Right kidney (tissue), 9 donors: ENCODE measurements at places on chromosomes 5 and 9.
A peak's percentile ranks its signal among the peaks of the same experiment; 100 is the strongest.

DNA sequence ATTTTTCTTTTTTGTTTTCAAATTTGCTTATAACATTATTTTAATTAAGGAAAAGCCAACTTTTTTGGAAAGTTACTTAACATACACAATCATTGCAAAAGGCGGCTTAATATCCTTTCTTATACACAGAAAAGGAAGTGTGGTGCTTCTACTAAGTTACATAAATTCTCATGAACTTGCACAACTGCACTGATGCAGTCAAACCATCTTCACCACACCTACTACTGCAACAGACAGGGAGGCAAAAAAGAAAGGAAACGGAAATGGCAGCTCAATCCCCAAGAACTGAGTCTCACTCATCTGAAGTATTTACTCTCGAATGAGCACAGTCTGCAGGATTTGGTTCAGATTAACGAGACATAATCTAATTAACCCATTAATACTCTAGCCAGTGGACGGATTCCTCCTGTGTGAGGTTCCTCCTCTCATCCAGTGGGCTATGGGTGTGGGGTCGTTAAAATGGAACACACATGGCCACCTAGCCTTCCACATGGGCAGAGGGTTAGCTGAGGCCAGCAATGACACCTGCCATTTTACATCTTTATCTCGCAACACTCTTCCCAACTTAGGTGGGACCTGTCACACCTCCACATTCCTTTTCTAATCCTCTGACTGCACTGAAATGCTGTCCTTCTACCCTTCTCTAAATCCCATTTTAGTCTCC lies 30.0 kb downstream of the GOLM1 start:
- DNase-seq: no peak

DNA sequence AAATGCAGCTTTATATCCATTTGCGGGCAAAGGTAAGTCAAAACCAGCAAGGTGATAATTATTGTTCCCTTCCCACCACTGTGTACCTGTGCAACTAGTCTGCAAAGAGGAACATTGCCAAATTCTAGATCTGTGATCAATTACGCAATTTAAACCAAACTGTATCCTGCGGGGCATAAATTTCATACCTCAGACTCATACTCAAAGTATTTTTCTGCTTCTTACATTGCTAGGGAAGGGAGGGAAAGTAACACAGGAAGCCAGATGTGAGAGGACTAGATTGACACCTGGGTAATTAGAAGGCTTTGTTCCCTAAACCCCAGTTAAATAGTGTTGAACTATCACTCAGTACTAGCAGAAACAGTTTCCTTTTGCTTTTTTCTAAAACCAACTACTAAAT lies 240.2 kb upstream of the ZNF608 start:
- no peak for DNase-seq

DNA sequence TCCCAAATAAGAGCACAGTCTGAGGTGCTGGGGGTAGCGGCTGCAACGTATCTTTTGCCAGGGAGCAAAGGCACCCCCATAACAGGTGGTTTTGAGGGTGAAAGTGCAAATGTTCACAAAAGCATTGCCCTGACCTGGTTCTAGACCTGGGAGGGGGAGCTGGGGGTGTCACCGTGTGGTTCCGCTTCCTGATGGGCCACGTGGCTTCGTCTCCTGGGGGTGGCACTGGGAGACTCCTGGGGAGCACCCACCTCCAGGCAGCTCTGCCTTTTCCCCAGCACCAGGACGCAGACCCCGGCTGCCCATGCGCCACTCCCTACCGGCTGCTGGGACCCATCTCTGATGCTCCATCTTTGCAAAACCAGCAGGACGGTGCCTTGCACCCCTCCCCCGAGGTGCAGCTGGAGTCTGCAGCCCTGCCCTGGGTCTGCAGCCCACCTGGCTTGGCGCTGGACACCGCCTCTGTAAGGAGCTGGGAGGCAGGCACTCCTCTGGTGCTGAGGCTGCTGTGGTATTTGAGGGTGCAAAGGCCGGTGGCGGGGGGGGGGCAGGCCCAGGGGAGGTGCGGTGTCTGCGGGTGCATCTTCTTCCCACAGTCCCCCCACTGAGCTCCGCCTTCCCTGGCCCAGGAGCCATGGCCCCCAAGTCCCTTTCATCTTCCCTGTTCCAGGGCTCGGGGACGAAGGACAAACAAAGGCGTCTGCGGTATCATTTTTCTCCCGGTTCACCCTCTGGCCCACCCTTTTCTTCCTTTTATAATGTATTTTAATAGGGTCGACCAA lies 29.8 kb upstream of the RXRA start:
- no peak for DNase-seq

GRCh38 chr5:144135113-144135762 lies 35.2 kb downstream of the YIPF5 start:
- no peak for DNase-seq

- no peak for DNase-seq
Measured at GRCh38 chr5:55855509-55855908, 4.4 kb downstream of the IL31RA start.

GRCh38 chr9:133226219-133227171 lies 17.4 kb upstream of the OBP2B start:
- no peak for DNase-seq

GRCh38 chr9:83006378-83006777 lies 56.6 kb downstream of the RASEF start:
- DNase-seq: no peak

GRCh38 chr9:79107911-79108676 lies 463.7 kb upstream of the TLE4 start:
- DNase-seq: no peak

DNA sequence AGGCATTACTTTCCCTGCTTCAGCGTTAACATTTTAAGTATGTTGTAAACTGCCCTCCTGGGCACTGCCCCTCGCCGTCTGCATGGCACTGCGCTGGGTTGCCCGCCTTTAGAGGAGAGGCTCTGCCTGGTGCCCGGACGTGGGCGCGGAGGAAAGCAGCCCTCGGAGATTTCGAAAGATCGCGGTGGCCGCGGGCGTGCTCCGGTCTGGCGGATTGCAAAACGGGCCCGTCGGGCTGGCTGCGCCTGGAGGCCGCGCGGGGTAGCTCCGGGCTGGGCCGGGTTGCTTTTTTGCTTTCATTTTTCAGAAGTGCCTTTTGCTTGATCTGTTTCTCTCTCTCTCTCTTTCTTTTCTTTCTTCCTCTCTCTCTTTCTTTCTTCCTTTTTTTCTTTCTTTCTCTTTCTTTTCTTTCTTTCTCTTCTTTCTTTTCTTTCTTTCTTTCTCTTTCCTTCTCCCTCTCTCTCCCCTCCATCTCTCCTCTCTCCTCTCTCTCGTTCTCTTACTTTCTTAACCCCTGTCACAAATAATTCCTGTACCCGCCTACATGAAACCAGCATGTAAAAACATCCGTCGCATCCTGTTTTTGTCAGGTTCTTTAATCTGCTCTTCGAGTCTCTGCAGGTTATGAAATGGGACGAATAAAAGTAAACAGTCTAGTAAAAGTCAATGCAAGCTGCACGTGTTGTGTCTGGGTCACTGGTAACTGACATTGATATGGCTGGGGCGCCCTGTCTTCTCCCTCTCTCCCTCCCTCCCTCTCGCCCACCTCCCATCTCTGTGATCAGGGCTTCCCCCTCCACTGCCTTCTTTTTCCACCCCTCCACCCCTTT lies 1.7 kb downstream of the FST start:
- DNase-seq: peak; percentile 71

- DNase-seq: no peak
Measured at GRCh38 chr9:113186137-113186755, 34.8 kb downstream of the FKBP15 start.

GRCh38 chr5:4643190-4643589 lies 496.9 kb upstream of the ADAMTS16 start:
- no peak for DNase-seq

DNA sequence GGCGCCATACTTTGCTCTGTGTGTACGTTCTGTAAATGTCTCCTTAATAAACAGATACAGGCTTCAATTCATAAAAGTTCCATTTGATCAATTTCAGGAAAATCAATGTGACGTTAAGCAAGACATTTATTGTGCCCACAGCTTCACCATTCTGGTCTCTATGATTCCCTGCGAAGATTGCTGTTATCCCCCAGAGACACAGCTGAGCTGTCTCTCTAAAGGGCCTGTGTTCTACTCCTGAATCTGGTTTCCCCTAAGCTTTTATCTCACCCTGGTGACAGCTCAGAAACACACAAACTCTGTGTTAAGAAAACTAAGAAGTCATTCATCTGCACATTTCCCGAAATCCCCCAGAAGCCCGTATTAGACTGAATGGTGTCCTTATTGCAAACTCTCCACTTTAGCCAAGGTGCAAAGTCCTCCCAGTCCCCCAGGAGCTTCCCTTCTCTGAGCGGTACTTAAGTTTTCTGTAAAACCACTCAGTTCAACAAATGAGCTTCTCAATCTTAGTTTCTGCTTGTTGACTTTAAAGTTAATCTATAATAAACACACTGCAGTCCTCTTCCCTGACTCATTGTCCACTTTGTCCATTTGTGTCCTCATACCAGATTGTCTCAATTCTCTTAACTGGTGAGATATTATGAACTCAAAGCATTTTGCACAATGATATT lies 1.4 kb upstream of the C5orf15 start:
- DNase-seq: no peak

- DNase-seq: no peak
Measured at GRCh38 chr9:113665064-113665463, 201.5 kb downstream of the RGS3 start.

- DNase-seq: peak; percentile 30
Measured at GRCh38 chr9:13586587-13587374, 307.3 kb upstream of the MPDZ start.

- DNase-seq: no peak
Measured at GRCh38 chr5:1476967-1477310, 31.7 kb upstream of the SLC6A3 start.

DNA sequence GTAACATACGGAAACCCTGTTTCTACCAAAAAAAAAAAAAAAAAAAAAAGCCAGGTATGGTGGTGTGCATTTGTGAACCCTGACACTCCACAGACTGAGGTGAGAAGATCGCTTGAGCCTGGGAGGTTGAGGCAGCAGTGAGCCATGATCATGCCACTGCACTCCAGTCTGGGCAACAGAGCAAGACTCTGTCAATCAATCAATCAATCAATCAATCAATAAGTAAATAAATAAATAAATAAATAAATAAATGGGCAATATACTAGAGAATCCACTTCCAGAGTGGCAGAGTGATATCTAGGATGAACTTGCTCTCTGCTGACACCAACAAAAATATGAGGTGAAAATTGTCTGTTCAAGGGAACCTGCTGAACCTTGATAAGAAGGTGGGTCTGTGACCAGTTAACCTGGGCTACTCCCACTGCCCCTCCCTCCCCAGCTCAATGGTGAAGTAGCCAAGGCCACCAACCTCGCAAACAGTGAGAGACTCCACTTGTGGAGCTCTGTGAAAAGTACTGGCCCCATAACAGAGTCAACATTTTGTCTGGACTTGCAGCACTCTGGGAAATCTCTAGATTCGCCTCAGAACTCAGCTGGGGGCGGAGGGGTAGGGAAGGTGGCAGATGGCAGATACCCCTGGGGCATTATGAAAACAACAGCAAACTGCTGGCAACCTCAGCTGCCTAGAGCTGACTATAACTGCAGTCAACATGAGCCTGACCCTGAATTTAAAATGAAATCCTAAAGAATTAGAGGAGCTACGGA lies 163.7 kb downstream of the ROR2 start:
- no peak for DNase-seq

- no peak for DNase-seq
Measured at GRCh38 chr5:14451871-14452270, 129.7 kb upstream of the OTULINL start.

GRCh38 chr5:160048131-160048530 lies 39.2 kb downstream of the TTC1 start:
- DNase-seq: no peak

GRCh38 chr9:4689687-4690104 lies 10.3 kb downstream of the CDC37L1 start:
- DNase-seq: no peak

GRCh38 chr9:95901506-95901905 lies 26.0 kb downstream of the ERCC6L2 start:
- no peak for DNase-seq

GRCh38 chr5:127369796-127370195 lies 79.2 kb downstream of the MEGF10 start:
- DNase-seq: no peak

DNA sequence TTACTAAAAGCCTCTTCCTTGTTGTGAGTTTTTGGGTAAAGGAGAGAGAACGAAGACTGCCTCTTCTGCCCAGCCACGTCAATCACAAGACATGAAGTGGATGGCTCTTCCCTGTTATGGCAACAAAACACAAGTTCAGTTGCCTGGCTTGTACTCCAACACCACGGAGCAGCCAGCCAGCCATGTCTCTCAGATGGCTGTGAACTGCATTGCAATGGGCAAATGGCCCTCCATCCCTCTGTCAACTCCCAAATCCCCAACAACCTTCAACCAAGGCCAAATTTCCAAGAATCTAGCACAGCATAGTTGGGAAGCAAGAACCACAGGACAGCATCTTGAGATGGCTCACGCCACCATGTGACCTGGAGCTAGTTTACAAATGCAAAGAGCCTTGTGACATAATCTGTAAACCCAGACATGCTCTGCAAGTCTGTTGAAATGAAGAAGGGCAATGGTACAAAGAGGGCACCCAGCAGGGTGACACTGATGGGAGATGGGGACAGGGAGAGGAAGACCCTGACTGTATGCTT lies 53.9 kb downstream of the ZNF366 start:
- DNase-seq: no peak

- no peak for DNase-seq
Measured at GRCh38 chr5:969408-969839, 39.2 kb upstream of the NKD2 start.

DNA sequence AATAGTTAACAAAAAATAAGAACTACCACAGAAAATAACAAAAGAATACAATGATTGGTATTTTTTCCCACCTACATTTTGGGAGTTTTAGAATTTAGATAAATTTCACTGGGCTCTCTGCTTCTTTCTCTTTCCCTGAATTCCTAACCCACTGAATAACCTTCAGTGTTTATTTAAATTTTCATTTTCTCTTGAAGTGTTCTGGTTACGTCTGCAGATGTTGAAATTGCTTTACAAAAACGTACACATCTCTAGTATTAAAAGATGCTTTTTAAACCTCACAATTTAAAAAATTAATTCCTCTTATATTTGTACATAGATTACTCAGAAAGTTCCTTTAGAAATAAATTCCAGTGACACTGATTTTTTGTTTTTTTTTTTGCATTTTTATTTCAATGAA lies 158.7 kb upstream of the TUT7 start:
- no peak for DNase-seq

DNA sequence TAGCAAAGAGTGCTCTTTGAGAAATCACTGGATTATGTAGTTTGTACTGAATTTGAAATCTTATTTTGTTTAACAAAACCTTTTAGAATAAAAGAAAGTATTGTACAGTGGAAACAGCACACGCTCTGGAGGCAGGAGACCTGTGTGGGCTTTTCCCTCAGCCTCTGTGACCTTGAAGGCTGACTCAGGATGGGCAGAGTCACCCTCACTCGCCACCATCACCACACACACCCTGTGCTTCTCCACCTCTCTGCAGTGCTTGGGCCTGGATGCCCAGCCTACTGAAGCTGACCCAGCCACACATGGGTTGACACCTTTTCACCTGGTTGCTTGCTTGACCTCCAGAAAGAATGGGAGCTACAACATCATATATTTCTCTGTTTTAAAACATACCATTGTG lies 19.6 kb downstream of the ANGPTL2 start:
- DNase-seq: no peak
